NCI-H1092 (cell line): ENCODE measurements at places on chromosomes 6 and 20.
A peak's percentile ranks its signal among the peaks of the same experiment; 100 is the strongest.

- DNase-seq, result no peak
Observed at GRCh38 chr6:2426561-2427340, 181.3 kb upstream of the GMDS start.

GRCh38 chr6:89927791-89928550 is 33.7 kb downstream of the GJA10 start:
- no peak for DNase-seq

DNA sequence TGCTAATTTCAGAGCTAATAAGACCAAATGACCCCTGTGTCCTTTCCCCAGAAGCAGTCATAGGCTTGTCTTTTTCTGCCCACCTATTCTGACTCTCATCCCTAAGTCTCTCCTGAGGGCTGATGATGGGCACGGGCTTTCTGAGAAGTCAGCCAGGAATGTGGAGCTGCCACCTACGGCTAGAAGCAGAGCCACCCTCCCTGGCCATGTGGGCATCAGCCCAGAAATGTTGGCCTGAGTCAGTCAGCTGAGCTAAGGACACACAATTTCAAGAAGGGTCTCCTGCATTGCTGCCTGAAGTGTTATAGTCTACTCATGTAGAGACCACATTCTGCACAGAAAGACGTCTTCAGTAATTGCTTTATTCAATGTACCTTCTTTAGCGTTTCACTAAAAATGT is 17.1 kb downstream of the MYLIP start:
- DNase-seq, result no peak

- no peak for DNase-seq
Observed at GRCh38 chr20:53284696-53285095, 308.9 kb downstream of the ZNF217 start.

- no peak for DNase-seq
Observed at GRCh38 chr20:57261457-57262251, 4.8 kb downstream of the BMP7 start.

DNA sequence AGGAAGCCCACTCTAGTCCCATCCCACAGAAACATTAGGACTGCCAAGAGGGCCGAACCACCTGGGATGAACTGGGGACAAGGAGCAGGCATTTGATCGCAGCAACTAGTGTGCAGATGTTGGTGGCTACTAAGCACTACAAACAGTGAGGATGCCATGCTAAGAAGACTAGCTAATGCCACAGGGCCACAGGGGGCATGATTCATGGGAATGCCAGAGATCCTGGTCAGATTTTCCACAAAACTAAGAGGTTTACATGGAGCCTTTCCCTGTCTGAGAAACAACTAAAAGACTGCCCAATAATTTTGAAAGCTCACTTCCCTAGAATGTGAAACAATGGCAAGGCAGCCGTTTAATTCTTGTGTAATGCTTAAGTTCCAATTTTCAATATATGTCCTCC is 375.9 kb upstream of the PTCHD4 start:
- no peak for DNase-seq

- DNase-seq, result no peak
Observed at GRCh38 chr20:19828232-19828631, 70.2 kb downstream of the RIN2 start.

GRCh38 chr6:101090281-101090680 is 209.2 kb upstream of the ASCC3 start:
- no peak for DNase-seq

DNA sequence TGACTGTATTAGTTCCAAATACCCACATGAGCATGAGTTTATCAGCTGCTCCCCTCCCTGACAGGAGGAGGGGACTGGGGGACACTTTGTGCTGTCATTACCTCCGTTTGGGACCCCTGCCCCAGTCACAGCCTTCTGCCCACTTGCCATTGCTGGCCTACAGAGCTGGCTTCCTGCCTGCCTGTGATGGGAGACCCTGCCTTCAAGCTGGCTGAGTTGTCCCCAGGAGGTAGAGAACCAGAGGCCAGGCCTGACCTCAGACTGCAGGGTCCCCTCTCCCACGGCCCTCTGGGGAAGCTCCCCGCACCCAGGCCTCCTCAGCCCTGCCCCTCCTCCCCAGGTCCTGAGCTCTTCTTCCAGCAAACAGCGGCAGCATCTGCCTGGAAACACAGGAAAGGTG is 105.5 kb downstream of the JPH2 start:
- DNase-seq, result no peak

DNA sequence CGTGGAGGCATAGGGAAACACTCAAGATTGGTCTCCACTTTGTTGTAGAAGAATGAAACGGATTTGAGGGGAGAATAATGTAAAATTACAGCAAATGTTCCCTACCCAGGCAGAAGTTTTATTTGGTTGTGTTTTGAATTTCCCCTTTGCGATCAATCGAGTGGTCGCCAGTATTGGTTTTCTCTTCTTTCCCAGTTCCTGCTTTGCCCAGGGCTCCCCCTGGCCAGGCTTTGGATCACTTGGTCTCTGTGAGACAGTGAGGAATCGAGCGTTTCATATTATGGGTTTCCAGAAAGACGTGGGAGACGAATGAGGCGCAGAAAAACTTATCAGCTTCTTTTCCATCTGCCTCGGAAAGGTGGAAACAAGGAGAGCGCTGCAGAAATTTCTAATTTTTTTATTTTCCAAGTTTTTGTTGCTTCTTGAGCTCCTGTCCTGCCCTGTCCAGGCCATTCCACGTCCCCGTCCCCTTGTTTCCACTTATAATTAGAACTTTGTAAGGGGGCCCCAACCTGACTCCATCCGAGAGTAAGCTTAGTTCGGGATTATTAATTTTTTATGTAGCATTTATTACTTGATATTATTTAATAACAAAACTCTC is 7.5 kb upstream of the TBX18 start:
- DNase-seq, result no peak

DNA sequence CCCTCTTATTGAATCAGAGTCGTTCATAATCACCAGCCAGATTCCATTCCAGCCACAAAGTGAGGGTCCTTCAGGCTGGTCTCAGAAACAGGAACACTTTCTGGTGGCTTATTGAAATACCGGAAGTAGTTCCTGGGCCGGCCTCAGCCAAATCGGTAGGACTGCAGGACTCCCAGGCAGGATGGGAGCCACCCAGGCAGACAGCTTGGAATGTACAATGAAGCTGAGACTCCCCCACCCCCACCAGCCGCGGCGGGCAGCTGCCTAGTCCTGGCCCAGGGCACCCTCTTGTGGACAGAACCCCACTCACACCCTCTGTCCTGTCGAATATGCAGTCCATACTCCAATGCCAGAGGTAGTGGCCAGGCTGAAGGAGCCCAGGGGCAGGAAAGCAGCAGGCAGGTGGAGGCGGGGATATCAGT is 43.8 kb downstream of the MDFI start:
- DNase-seq, result peak; percentile 53

DNA sequence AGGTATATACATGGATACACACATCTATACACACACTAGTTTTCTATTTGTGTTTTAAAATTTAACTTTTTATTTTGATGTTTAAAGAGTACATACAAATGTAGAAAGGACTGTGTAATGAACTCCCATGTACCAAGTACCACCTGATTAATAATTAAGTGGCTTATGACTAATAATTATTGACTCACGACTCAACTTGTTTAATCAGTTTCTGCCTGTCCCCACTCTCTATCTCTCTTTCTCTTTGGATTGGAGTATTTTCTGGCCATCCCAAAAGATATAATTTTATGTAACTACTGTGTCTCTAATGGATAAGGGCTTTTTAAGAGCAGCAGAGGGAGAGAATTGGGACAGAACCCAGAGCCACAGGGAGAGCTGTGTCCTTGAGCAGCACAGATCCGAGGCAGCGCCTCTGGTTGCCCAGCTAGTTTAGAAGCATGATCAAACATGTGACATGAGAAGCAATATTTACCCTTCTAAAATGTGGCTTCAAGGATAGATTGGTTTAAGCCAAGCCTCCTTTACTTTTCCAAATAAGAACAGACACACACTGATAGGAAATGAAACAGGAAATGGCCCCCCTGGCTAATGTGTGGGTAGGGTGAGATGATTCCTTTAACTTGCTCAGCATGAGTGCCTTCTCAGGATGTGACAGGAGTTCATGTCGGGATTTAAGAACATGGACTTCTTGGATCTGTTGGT is 81.0 kb downstream of the ERMARD start:
- no peak for DNase-seq

GRCh38 chr6:14880677-14881076 is 365.2 kb upstream of the JARID2 start:
- no peak for DNase-seq

DNA sequence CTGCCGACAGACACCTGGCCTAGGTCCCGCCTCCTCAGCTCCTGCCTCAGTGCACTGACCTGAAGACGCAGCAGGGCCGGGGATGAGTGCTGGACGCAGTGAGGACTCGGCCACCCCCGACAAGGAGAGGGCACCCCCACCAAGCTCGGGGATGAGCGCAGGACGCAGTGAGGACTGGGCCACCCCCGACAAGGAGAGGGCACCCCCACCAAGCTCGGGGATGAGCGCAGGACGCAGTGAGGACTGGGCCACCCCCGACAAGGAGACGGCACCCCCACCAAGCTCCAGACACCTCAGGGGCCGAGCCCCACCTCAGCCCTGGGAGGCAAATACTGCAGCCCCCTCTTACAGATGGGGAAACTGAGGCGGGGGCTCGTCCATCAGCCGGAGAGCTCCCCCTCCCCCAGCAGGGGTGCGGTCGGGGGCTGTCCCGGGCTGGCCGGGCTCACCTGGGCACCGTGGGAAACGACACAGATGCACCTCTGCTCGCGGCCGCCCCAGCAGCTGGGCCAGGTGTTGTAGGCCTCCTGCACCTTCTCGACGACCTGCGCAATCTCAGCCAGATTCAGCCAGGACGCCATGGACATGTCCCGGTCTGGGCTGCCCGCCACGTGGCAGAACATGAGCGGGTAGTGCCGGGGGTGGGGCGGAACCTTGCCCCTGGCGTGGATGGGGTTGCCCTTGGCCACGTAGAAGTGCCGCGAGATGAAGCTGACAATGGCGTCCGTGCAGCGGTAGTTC is 7.5 kb downstream of the HELZ2 start:
- no peak for DNase-seq

- DNase-seq, result no peak
Observed at GRCh38 chr20:56801971-56802755, 173.1 kb downstream of the TFAP2C start.

DNA sequence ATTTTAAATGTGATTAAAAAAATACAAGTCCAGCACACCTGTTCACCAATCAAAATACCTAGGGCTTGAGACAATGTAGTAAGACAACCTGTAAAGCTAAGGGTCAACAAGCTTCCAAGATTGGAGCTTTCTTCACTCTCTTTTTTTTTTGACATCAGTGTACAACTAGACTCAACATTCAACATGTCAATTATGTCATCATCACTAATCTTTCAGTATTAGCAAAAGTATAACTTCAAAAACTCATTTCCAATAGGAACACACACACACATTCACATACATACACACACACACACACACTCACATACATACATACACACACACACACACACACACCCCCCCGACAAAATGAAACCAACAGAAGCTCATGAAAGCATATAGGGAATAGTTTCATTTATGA is 26.0 kb downstream of the PRKN start:
- DNase-seq, result no peak

DNA sequence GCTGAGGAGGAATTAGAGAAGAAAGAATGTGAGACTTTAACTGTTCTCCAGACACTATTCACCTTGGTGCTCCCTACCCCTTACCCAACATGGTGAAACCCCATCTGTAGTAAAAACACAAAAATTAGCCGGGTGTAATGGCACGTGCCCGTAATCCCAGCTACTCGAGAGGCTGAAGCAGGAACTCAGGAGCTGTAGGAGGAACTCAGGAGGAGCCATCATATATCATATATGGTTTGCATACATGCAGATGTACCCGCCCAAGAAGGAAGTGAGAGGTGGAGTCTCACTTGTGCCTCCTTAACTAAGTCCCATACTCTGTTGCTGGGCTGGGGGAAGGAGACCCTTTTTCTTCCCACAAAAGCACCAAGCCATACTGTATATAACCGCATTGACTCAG is 35.5 kb upstream of the ME1 start:
- DNase-seq, result no peak

DNA sequence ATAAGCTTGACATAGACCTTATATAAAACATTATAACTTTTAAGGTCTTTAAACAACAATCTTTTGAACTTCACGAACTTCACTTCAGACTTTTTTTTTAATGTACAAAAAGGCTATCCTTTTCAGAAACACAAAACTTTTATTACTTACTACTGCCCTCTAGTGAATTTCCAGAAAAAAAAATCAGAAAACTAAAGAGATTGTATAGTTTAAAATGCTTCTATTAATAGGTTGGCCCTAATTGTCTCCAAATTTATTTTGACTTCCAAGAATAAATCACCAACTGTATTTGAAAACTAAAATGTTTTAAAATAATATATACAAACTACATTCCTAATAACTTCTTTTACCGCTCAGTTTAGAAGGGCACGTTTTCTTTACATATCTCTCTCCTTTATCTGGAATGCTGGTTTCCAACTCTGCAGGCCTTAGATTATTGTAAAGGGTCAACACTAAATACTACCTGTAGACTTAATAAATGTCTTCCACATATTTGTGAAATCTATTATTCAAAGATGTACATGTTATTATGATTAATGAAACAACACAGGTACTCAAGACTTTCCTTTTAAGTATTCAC is 66.8 kb downstream of the LMBRD1 start:
- DNase-seq, result no peak

DNA sequence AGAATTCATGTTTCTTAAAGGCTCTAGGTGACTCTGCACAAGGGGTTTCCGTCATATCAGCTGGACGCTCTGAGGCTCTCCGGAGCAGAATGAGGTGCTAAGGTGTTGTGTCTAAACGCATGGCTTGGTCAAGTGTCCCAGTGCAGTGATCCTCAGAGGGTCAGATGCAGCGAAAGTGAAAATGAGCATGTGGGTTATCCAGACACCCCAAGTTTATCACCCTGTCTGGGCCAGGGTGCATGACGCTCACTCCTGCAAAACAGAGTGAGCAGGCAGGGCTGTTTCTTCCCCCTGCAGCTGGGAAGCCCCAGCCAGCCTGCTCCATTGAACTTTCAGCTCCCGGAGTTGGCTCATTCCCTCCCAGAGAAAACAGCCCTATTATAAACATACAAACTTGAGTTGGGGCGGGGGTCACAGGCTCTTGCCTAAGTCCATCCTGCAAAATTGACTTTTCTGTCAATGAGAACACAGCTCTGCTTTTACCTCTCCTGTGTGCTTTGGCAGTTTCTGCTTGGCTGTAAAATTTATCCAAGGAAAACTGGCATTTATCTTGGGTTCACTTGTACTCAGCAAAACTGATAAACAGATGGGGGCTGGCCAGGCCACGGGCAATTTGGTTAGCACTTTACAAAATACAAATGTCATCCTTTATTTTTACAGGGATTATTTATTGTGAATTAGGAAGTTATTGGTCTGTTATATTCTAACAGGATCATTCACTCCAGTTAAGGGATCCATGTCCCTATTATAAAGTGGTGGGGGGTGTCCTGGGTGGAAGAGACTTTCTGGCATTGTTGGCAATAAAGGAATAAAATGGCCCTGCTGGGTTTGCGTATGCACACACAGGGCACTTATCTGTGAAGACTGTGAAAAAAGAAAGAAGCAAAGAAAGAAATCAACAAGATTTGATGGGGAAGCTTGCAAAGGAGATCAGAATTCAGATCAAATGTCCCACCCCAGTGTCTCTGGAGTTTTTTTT is 154.9 kb downstream of the FOXA2 start:
- DNase-seq, result no peak

GRCh38 chr6:53578371-53578770 is 33.5 kb upstream of the GCLC start:
- DNase-seq, result no peak
